ENCODE measurements at places on chromosomes 2 and 18. TPM values are rescaled to one million over a fixed set of nuclear protein-coding genes. Genes with fewer than 3 reads are reported as not detected.

DNA sequence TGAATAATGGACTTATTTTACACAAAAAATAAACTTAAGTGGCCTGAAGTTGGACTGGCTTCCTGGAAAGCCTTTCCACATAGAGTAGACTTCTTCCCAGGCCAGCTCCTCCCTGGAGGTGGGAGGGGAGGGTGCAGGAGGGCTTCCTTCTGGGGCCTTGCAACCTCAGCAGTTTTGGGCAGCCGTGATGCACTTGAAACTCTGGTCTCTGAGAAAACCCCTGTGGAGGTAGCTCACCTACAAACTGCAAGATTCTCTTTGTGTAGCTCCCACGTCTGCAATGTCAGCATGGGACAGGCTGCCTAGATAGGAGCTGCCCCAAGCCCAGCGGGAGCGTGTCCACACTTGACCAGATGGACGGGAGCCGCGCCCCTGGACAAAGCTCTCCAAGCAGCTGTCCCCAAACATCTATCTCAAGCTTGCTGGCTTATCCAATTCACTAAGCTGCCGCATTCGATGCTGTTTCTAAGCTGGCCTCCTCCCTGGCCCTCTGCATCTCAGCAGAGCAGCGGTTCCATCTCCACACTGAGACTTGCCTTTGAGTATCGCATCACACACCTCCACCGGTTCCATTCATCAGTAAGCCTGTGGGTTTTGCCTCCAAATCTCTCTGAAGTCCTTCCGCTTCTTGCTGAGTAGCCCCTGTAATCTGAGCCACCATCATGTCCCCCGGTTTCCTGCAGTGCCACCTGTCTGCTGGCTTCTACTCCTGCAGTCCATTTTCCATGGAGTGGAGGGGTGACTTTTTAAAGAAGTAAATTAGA lies 1.6 kb upstream of the LPIN1 start:
- peak; percentile 38 for DNase-seq

- DNase-seq: no peak
These were observed 151.9 kb downstream of the FMNL2 start for GRCh38 chr2:152486737-152487400.

DNA sequence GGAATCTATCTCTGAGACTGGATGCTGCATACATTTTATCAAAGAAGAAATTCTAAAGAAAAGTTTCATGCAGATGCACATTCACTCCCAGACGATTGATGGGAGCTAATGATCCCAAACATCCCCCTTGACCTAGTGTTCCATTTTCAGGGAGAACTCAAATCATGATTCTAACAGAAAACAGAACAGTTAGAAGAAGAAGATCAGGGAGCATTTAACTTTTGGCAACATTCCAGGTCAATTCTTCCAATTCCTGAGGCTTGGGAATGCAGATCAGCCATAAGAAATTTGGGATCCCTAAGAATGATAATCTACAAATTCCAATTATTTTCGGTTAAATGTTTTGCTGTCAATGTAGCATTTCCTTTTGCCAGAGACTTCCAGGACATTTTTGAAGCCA lies 96.6 kb downstream of the CPO start:
- no peak for DNase-seq

- peak; percentile 12 for DNase-seq
These were observed 236.5 kb upstream of the SPHKAP start for GRCh38 chr2:228417956-228418355.

GRCh38 chr18:28729321-28729720 lies 552.4 kb upstream of the CDH2 start:
- DNase-seq: no peak

GRCh38 chr18:365651-366050 lies 97.8 kb upstream of the THOC1 start:
- DNase-seq: no peak

DNA sequence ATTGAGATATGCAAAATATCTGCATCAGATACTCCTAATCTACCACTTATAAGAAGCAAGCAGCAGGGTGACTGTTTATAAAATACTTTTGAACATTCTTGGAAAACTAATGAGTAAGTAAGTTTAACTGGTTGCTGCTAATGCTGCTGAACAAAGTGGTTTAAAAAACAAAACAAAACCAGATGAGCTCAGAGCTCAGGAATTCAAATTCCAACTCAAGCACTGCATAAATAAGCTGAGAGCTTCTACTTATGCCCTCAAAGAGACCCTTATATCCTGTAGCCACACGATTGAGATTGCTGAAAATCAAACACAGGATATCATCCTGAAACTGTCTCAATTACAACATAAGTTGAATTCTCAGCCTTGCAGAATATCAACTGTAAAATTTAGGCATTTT lies 62.3 kb upstream of the NYAP2 start:
- no peak for DNase-seq

- no peak for DNase-seq
These were observed 2.2 kb downstream of the KIAA1328 start for GRCh38 chr18:36831139-36831538.

DNA sequence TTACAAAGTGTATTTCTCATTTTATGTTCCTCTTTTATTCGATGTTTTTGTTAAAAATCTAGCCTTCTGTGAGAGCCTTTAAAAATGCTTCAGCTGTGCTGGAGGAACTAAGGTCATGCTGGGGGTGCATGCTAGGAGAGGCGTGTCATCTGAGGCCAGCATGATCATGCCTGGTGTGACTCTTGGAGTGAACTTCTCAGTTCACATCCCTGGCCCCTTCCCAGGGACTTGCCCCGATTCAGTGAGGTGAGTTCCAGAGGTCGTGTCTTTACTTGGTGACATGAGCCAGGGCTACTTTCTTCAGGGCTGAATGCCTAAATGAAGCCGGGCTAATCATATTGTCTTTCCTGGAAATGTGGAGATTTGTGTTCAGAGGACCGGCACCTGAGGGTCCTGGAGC lies 264.9 kb downstream of the MREG start:
- DNase-seq: peak; percentile 49

Gene C1QL2
- not detected for polyA plus RNA-seq

Gene KHK
- 1.5 TPM for polyA plus RNA-seq

DNA sequence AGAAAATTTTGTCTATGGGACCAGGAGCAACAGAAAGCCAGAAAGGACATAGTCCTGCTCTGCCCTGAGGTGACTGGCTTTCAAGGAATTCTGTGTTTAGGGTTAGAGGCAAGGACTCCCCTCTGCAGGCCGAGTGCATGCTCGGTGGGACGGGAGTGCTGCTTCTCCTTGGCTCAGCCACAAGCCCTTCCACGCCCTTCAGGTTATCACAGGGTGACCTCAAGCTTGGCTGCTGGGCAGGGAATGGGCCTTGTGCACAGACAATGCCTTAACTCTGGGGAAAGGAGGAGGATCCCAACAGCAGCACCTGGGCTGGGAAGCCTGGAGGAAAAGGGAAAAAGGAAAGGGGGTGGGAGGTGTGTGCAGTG lies 32.8 kb downstream of the FAM178B start:
- DNase-seq: no peak

Gene CPO
- 0.37 TPM for polyA plus RNA-seq

Gene DUSP2
- 3.6 TPM for polyA plus RNA-seq

Gene CYP27C1
- polyA plus RNA-seq: 5.7 TPM

Gene CELF4
- polyA plus RNA-seq: 0.84 TPM

- peak; percentile 75 for DNase-seq
These were observed 162.3 kb downstream of the ACKR3 start for GRCh38 chr2:236731767-236732580.

- no peak for DNase-seq
These were observed 327.9 kb downstream of the CLIP4 start for GRCh38 chr2:29443151-29443550.

DNA sequence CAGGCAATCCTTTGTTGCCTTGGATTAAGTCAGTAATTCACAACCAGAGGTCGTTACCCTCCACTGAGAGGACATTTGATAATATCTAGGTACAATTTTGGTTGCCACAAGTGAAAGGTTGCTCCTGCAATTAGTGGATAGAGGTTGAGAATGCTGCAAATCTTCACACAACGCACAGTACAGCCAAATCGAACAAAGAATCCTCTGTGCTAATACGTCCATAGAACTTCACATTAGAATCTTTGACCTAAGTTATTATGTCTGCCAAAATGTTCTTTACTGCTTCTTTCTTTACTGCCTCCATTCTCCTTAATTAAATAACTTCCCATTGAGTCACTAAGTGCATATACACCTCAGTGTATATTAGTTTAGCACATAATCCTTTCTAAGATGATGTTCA lies 879.5 kb downstream of the TRIB2 start:
- no peak for DNase-seq

DNA sequence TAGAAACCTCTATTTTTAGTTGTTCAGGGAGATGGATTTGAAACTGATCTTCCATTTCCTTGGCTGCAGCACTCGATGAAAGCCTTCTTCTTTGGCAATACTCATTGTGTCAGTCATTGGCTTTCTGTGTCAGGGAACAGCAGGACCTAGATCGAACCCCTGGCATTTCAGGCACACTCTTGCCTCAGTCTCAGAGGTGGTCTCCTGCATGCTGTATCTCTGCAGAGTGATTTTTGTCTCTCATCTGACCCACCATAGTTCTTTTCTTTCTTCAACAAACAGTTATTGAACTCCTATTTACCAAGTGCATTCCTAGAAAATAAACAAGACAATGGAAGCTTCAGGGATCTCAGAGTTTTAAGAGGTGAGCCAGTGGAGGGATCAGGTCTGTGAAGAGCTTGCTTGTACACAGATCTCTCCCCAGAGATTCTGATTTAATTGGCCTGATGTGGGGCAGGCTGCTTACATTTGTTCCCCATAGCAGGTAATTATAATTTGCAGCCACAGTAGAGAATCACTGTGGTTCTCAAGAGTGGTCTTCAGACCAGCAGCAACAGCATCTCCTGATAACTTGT lies 473.1 kb upstream of the TCF4 start:
- DNase-seq: no peak

- no peak for DNase-seq
These were observed 127.7 kb downstream of the RHBDD1 start for GRCh38 chr2:226963528-226963927.

Gene ACMSD
- 0.34 TPM for polyA plus RNA-seq

GRCh38 chr18:35938158-35938557 lies 34.3 kb upstream of the RMP24 start:
- DNase-seq: no peak

GRCh38 chr2:172339371-172340010 lies 87.9 kb upstream of the ITGA6 start:
- DNase-seq: no peak

DNA sequence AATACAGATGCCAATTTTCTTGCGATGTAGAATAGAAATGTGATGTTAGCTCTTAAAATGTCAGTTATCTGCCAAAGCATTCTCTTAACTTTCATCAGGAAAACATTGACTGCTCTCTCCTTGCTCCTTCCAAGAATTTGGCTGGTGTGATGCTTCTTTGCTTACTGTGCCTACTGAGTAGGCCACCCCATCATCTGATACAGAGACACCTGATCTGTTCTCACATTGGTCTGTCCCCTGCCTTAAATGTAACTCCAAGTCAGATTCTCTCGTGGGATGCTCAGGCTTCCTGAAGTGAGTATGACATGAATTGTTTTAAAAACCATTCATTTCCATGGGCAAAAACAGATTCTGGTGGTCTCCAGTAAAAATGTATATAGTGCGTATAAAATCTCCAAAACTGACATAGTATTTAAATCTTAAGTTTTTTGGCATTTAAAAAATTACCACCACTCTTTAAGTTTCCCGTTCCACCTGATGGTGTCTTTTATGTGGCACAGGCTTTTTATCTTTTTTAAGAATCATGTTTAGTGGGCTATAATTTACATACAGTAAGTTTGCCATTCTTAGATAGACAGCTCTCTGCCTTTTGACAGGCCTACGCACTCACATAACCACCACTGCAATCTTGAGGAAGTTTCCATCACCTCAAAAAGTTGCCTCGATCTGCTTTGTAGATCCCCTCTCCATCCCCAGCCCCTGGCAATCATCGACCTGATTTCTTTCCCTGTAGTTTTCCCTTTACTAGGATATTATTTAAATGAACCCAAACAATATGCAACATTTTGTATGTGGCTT lies 36.6 kb downstream of the UBE2F start:
- no peak for DNase-seq

Gene ANKRD30BL
- 0.08 TPM for polyA plus RNA-seq

- DNase-seq: no peak
These were observed 11.7 kb upstream of the CXCR4 start for GRCh38 chr2:136129601-136130000.

Gene RBKS
- polyA plus RNA-seq: 1.4 TPM

DNA sequence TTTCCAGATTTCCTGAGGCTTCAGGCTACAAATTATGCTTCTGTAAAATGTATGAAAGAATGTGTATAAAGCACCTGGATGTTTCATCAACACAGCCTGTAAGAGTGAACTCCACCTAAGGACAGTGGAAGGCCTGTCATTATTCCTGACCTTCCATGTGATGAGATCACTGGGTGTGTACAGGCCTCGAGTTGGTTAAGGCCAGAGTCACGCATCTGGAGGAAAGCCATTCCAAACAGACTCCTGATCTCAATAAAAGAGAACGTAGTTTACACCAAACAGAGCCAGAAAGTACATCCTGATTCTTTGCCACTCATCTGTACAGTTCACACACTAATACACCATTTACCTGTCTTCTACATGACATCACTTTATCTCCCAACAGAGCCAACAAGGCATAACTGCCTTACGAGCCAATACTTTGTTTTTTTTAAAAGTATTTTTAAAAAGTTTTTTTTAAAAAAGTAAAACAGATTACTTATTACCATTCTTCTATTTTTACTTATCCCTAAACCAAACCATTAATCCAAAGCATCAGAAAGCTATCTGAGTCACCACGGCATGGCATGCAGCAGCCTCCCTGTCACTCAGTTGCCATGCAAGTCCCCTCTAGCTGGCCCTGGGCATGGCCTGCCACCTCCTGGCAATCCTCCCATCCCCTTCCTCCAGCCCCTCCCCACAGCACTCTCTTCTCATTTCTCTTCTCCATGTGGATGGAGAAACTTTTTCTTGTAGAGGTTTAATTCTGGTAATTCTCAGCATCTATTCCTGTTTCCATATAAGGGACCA lies 78.8 kb upstream of the TFCP2L1 start:
- no peak for DNase-seq

DNA sequence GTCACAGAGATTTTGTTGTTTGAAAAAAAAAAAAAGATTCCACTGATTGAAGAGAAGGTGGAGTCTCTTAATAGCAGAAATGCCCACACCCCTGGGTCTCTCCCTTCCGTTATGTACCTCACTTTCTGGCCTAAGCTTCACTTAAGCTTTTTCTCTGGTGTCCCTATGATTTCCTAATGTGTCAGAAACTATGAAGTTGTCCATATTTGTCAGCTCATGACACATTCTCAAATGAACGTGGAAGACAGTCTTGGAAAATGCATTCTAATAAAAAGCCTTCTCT lies 5.4 kb upstream of the MALL start:
- no peak for DNase-seq

GRCh38 chr2:46697830-46698323 lies 217.7 kb downstream of the MCFD2 start:
- no peak for DNase-seq

DNA sequence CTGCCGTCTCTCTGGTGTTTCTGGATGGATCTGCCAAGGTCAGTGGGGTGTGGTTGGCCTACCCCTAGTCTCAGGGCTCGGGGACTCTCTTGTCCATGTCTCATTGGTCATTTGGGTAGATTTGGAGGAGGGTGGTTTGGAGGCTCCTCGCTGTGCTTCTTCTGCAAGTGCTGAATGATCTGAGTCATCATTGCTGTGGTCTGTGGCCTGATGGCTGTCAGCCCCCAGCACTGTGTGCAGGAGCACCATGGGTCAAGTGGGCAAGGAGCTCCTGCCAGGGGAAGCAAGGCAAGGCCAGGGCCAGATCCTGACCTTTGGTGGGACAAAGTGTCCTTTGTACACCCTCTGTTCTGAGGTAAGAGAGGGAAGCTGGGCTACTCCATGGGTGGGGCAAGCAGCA lies 221.8 kb downstream of the FHOD3 start:
- DNase-seq: no peak

Gene RNF125
- polyA plus RNA-seq: 16.0 TPM

Gene CCDC121
- 5.1 TPM for polyA plus RNA-seq
